Dermis blood vessel endothelial cell (primary cell): ENCODE measurements at places on chromosomes 5 and 9.
A peak's percentile ranks its signal among the peaks of the same experiment; 100 is the strongest.

- DNase-seq: no peak
Observed at GRCh38 chr5:169781420-169782345, 144.6 kb downstream of the DOCK2 start.

DNA sequence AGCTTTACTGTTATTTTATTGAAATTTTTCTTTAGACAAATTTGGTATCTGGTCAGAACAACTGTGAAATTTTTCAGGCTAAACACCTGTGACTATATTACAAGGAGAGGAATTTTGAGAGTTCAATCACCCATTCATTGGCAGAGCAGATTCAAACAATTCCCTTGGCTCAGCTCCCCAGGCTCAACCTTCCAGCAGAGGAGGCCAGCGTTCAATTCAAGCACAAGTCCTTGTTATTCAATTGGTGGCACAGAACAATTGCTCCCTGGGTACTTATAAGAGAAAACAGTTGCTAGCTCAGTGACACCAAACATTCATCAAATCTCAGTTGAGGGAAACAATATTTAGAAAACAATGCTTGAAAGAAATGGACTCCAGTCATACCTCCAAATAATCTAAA, 83.3 kb downstream of the SUSD1 start:
- DNase-seq: peak; percentile 53

GRCh38 chr5:133106761-133107572, 55.2 kb downstream of the HSPA4 start:
- no peak for DNase-seq

GRCh38 chr5:34534523-34535103, 121.5 kb upstream of the RAI14 start:
- DNase-seq: peak; percentile 63

GRCh38 chr9:122998448-122998847, 35.0 kb upstream of the GPR21 start:
- no peak for DNase-seq

- no peak for DNase-seq
Observed at GRCh38 chr9:114283551-114284111, 39.3 kb upstream of the ORM1 start.

GRCh38 chr5:109953761-109954160, 264.0 kb downstream of the MAN2A1 start:
- DNase-seq: no peak

DNA sequence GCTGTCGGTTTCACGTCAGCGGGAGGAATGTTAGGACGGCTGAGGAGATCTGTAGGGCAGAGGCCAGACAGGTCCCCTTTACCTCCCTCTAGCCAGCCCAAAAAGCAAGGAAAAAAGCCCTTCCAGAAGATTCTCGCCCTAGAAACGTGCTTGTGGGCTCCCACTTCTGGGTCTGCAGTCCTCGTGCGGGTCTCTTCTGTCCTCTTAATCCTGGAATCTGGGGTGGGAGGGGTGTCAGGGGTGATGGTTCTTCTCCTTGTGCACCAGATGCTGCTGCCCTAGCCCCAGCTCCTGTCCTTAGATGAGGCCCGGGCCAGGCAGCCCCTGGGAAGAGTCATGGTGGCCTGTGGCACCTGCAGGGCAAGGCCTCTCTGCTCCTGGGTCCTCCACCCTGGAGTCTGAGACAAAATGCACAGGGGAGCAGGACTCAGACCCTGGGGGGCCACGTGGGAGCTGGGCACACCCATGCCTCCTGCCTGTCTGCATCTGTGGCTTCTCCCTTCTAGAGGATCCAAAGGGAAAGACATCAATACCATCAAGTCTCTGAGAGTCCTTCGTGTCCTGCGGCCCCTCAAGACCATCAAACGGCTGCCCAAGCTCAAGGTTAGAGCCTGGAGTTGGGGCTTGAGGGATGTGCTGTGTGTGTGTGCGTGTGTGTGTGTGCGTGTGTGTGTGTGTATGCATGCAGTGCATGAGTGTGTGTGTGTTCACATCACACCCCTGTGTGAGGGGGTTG, 174.2 kb downstream of the CACNA1B start:
- DNase-seq: no peak
